ENCODE measurements at places on chromosomes 4 and X.

GRCh38 chr4:1764670-1765069, 28.4 kb upstream of the FGFR3 start:
- DNase-seq = no peak

GRCh38 chrX:75107863-75108509, 48.1 kb downstream of the ABCB7 start:
- DNase-seq = no peak

DNA sequence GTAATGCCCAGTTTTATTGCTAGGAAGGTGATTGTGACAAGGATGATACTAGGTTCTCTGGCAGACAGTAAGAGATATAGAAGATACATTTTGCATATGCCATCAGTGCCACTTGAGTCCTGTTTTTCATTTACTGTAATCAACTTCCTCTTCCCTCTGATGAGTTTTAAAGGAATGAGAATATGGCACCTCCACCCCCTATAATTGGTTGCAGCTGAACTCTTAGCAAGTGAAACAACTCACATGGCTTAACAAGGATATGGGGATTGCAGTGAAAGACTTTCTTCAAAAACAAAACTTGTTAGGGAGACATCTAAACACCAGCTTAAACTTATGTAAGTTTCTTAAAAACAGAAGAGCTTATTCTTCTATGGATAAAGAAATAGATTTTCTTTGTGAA, 90.0 kb downstream of the AREG start:
- no peak for DNase-seq

DNA sequence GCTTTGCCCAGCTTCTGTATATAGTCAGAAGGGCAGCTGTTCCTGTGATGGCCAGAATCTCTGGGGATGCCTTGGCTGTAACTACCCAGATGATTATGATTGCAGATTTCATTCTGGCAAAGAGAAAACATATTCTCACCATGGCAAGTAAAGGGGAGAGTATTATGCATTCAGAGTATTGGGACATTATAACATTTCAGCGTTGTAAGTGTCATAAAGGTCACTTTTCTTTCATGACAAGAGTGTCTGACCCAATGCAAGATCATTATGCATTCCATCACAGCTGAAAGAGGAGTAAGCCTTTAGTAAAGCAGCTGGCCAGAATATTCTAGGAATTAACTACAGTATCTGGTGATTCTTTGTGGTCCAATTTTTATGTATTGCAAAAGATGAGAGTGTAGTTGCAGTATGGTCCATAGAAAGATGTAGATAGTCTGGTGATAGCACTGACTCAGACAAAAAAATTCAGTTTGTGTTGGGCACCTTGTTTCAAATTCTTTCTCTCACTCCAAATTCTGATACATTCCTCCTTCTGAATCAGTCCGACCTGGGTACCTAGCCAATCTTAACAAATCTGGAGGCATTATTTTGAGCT, 2366.3 kb downstream of the PCDH7 start:
- no peak for DNase-seq

DNA sequence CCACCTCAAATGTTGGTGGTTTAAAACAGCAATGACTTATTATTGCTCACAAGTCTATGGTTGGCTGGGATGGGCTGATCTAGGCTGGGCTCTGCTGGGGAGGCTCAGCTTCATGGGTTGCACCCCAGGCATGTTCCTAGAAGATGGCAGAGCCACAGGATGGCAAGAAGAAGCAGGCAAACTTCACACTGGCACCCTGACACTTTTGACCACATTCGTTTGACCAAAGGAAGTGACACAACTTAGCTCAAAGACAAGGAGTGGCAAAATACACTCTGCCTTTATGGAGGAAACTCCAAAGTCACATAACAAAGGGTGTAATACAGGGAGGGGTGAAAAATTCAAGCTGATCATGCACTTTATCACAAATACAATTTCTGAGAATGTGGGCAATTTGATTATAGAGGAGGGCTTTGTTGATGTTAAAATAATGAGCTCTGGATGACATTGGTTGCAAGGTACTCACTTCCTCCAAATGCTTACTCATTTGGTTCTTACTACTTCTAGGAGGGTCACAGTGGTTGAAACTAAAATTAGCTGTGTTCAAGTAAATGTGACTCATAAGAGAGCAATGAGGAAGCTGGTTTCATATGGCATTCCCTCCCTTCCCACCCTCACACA, 249.2 kb upstream of the RPS6KA3 start:
- DNase-seq = no peak

DNA sequence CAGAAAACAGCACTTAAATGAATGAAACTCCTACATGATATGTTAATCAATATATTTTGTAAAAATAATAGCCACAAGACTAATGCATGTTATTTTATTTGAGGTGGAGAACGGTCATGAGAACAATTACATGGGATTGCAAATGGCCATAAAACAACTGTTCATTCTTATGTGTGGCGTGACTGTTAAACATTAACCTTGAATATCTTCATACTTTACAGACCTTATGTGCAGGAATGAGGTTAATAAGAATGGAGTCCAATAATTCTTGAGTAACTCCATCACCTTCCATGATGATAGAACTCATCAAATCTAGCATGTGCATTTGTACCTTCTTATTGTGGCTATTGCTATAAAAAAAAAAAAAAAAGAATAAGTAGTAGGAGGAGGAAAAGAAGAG, 55.3 kb downstream of the PDS5A start:
- no peak for DNase-seq

DNA sequence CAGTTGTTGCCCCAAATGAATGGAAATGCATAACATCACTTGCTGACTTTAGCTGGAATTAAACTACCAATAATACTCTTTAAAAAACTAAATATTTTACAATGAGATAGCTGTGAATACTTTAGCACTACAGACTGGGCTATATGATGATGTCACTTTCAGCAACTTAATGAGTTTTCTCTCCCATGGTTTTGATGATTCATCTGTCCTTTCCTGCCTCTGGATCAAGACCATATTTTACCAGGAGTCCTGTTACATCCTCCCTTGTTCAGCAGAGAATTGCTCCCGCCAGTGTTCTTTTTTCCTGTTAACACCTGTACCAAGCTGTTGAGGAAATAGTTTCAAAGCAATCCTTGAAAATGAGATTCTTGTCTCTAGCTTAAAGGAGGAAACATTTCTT, 543.0 kb downstream of the SPRY1 start:
- DNase-seq = no peak

Data from testis (tissue), 5 donors.